ENCODE measurements at places on chromosomes 12 and 14.

DNA sequence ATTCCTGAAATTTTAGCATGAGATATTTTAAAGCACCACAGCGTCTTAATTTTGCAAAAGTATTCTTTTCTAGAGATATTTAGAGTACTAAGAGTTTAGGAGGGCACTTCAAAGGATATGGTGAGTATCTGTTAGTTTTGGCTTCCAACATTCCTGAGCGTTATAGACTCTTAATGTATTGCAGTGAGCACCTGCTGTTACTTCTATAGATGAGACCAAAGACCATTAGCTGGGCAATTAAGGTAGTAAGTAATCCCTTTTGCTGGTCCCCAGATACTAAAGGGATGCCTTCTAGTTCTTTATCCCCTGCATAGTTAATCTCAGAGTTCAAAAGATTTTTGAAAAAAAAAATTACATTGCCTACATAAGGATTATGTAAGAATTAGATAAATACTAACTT, 975.6 kb downstream of the GALC start:
- no peak overlapping the region for H3K4me3 ChIP-seq
- H3K36me3 ChIP-seq, result no peaks in the 10 kb centered on the region
- no peak for DNase-seq
- no peaks in the 10 kb centered on the region for H3K4me1 ChIP-seq

DNA sequence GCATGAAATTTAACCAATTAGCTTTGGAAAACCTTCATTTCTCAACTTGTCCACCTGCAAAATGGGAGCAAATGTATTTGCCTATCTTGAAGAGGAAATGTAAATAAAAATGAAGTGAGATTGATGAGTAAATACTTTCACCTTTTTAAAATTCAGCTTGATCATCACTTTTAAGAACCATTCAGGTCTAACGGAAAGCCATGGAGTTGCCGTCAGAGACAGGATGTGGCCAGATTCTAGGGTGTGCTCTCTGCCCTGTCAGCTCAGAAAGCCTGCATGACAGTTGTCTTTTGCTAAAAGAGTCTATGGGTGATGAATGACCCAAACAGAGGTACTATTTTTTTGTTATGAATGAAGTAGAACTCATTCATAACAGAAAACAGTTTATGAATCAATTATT, 104.3 kb upstream of the SLC35F4 start:
- no peaks in the 10 kb centered on the region for H3K4me1 ChIP-seq
- H3K4me3 ChIP-seq, result no peak overlapping the region
- no peaks in the 10 kb centered on the region for H3K27me3 ChIP-seq
- H3K36me3 ChIP-seq, result no peaks in the 10 kb centered on the region
- H3K27ac ChIP-seq, result no peak overlapping the region

DNA sequence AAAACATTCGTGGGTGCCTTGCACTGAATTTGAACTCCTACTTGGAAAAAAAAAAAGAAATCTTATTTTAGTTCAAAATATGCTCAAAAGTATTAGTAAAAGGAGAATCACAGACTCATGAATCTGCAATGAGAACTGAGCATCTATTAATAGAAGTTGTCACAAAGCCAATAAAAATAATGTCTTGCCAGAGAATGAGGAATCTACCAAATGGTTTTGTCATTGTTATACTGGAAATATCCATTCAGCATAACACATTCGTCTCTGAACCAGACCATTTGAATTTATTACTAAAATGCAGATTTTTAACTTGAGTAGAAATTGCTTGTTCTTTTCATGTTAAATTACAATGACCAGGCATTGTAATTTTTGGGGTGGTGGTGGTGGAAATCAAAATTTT, 11.6 kb upstream of the PTPRB start:
- no peaks in the 10 kb centered on the region for H3K27me3 ChIP-seq
- H3K4me1 ChIP-seq, result peaks cover 35% of the 10 kb centered on the region
- no peak overlapping the region for H3K27ac ChIP-seq
- H3K36me3 ChIP-seq, result no peaks in the 10 kb centered on the region

DNA sequence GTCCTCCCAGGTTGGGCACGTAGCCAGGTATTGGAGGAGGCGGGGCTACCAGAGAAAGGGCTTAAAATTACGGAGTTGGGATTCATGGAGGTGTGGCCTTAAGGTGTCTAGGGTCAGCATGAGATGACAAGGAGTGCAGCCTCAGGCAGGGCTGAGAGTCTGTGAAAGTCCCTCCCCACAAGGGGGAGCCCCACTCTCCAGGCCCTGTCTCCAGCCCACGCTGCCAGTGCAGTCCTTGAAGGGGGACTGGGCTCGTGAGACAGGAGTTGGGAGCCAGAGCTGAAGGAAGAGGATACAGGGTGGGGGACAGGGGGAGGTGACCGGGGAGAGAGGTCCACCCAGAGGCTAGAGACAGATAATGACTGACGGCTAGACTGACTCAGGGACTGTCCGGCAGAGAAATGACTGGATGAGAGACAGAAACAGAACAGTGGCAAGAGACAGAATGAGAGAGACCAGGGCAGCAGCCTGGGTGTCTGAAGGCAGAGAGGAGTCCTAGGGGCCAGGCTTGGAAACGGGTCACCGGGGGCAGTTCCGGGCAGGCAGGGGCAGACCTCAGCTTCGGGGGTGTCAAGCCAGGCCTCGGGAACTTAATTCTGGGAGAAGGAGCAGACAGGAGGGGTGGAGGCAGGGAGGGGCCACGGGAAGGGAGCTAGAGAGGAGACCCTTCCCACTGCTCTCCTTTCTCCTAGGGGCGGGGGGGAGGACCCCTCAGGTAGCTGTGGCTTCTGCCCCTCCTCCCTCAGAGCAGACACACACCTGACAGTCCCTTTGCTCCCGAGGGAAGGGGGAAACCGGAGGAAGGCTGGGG, 970 bp downstream of the CDH24 start:
- H3K36me3 ChIP-seq, result 0 out of 2 replicates have a peak, but pooled peaks cover 9% of the 10 kb centered on the region
- H3K4me3 ChIP-seq, result peak overlapping the region; percentile 64
- no peaks in the 10 kb centered on the region for H3K27me3 ChIP-seq
- H3K27ac ChIP-seq, result no peak overlapping the region
- H3K4me1 ChIP-seq, result peaks cover 8% of the 10 kb centered on the region

DNA sequence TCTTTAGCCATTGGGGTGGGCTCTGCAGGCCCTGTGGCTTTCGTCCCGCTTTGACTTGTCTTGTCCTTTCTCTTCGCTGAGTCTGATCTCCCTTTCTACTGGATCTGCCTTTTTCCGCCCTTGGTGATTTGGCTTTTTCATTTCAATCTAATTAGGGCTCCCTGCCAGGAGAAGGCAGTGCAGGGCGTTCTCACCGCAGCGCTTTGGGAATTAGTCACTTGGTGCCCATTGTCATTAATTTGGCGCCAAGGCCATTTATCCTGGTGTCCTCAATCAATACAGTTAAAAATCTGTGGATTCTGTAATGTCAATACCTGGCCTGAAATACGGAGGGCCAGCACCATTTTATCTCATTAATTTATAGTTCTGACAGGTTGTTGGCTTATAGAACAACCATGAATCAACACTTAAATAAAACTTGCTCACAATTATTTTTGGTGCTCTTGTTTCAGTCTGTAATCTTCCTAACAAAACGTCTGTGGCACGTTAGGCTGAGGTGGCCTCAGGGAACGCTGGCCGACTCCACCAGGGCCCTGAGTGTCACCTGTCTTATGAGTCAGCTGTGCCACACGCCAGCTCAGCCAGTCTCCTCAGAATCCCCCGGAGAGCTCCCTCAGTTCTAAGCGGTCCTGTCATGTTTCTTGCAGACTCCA, 115.7 kb downstream of the BEGAIN start:
- no peak overlapping the region for H3K4me3 ChIP-seq
- H3K27ac ChIP-seq, result peak overlapping the region; percentile 63
- H3K4me1 ChIP-seq, result peaks cover 37% of the 10 kb centered on the region
- H3K36me3 ChIP-seq, result no peaks in the 10 kb centered on the region
- no peaks in the 10 kb centered on the region for H3K27me3 ChIP-seq

GRCh38 chr14:69695322-69696203, 71.4 kb upstream of the SRSF5 start:
- no peak overlapping the region for H3K27ac ChIP-seq
- H3K36me3 ChIP-seq, result no peaks in the 10 kb centered on the region
- no peaks in the 10 kb centered on the region for H3K27me3 ChIP-seq
- peaks cover 8% of the 10 kb centered on the region for H3K4me1 ChIP-seq

DNA sequence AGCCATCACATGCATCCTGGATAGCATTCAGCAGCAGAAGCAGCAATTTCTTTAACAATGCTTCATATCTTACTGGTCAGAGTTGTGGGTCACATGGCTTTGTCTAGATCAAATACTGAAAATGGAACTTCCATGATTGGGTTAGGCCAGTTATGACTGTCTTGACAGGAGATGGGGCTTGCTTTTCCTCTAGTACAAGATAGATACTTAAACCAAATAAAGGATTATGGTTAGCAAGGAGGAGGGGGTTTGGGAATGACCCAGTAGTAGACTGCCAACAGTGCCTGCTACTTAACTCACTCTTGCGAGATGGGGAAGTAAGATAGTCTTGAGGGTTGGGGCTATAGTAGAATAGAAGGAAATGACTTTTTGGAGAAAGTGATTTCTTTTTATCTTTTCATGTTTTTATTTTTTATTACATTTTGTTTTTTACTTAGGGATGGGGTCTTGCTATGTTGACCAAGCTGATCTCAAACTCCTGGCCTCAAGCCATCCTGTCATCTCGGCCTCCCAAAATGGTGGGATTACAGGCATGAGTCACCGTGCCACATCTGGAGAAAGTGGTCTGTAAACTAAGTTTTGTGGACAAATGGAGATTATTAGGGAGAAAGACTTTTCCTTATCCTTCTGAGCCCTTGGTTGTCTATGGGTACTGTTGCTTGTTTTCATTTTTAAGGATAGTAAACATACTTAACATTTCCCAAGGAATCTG, 37.6 kb downstream of the WNK1 start:
- H3K4me3 ChIP-seq, result no peak overlapping the region
- H3K36me3 ChIP-seq, result 0 out of 2 replicates have a peak, but pooled peaks cover 1% of the 10 kb centered on the region
- H3K27me3 ChIP-seq, result no peaks in the 10 kb centered on the region
- peak overlapping the region; percentile 21 for H3K27ac ChIP-seq
- DNase-seq, result no peak
- H3K4me1 ChIP-seq, result no peaks in the 10 kb centered on the region

DNA sequence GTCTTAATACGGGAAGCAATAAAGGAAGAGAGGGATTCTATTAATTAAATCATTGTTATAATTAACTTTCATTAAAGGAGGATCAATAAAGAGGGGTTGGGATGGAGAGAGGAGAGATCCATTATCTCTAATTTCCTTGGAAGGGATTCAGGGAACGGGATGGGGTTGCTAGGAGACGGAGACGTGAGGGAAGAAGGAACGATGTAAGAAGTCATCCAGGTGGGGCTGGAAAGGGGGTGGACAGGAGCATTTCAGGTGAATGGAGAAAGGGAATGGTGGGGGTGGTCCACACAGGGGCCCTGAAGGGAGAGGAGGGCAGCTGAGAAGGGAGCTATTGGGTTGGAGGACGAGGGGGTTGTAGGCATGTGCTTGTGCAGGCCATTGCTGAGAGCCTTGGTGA, 17.2 kb downstream of the CALCOCO1 start:
- no peak for DNase-seq
- no peak overlapping the region for H3K27ac ChIP-seq
- H3K4me1 ChIP-seq, result no peaks in the 10 kb centered on the region
- no peak overlapping the region for H3K4me3 ChIP-seq

GRCh38 chr12:65742018-65743010, 82.0 kb upstream of the HMGA2 start:
- no peaks in the 10 kb centered on the region for H3K27me3 ChIP-seq
- no peak overlapping the region for H3K4me3 ChIP-seq
- no peaks in the 10 kb centered on the region for H3K36me3 ChIP-seq
- no peak for DNase-seq

- peak; percentile 3 for DNase-seq
- peak overlapping the region; percentile 45 for H3K27ac ChIP-seq
- no peaks in the 10 kb centered on the region for H3K36me3 ChIP-seq
- peaks cover 26% of the 10 kb centered on the region for H3K4me1 ChIP-seq
Measured at GRCh38 chr14:46404865-46405811, 246.4 kb downstream of the RPL10L start.

GRCh38 chr12:128510511-128510910, 243.5 kb downstream of the TMEM132C start:
- no peak for DNase-seq
- no peaks in the 10 kb centered on the region for H3K4me1 ChIP-seq
- H3K36me3 ChIP-seq, result no peaks in the 10 kb centered on the region

- no peaks in the 10 kb centered on the region for H3K4me1 ChIP-seq
- peaks cover 32% of the 10 kb centered on the region for H3K27me3 ChIP-seq
- no peak for DNase-seq
- H3K27ac ChIP-seq, result no peak overlapping the region
- no peak overlapping the region for H3K4me3 ChIP-seq
- H3K36me3 ChIP-seq, result no peaks in the 10 kb centered on the region
Measured at GRCh38 chr14:89342049-89342448, 75.0 kb downstream of the FOXN3 start.

GRCh38 chr14:77607741-77608302, 8.6 kb downstream of the SPTLC2 start:
- peaks cover 10% of the 10 kb centered on the region for H3K4me1 ChIP-seq
- no peak overlapping the region for H3K27ac ChIP-seq
- peaks cover 7% of the 10 kb centered on the region for H3K36me3 ChIP-seq
- DNase-seq, result no peak
- H3K4me3 ChIP-seq, result no peak overlapping the region

- peaks cover 41% of the 10 kb centered on the region for H3K36me3 ChIP-seq
- DNase-seq, result no peak
- H3K27me3 ChIP-seq, result no peaks in the 10 kb centered on the region
- H3K27ac ChIP-seq, result no peak overlapping the region
- H3K4me1 ChIP-seq, result peaks cover 33% of the 10 kb centered on the region
Measured at GRCh38 chr12:64739778-64740177, 19.4 kb downstream of the GNS start.

DNA sequence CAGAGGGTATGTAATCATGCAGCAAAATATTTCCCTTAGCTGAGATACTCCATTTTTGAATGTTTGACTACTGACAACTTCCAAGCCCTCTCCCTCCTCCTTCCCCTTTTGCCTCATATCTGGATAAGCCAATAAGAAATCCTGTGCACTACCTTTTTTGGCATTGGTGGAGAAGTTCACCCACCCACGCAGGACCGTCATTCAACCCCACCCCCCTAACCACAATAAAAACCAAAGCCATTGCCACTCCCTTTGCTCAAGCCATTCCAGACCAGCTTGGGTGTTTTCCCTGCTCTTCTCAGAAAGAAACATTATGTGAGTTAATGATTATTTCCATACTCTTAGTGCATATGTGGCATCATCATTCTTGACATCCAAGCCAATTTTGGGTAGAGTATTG, 176.7 kb downstream of the PTPN11 start:
- H3K27ac ChIP-seq, result no peak overlapping the region
- DNase-seq, result no peak
- H3K4me3 ChIP-seq, result no peak overlapping the region
- no peaks in the 10 kb centered on the region for H3K36me3 ChIP-seq

- no peak overlapping the region for H3K4me3 ChIP-seq
- H3K27ac ChIP-seq, result 0 out of 2 replicates have a peak overlapping the region, but pooled peaks have one; percentile 7
- H3K36me3 ChIP-seq, result no peaks in the 10 kb centered on the region
- no peak for DNase-seq
- peaks cover 14% of the 10 kb centered on the region for H3K4me1 ChIP-seq
Measured at GRCh38 chr12:62640910-62641448, 174.4 kb downstream of the MON2 start.

GRCh38 chr14:104864267-104865080, 594 bp upstream of the CEP170B start:
- peaks cover 9% of the 10 kb centered on the region for H3K36me3 ChIP-seq
- H3K4me3 ChIP-seq, result peak overlapping the region; percentile 99
